Hepatocyte (in vitro differentiated cells): ENCODE measurements at places on chromosomes 12 and 14.
A peak's percentile ranks its signal among the peaks of the same experiment; 100 is the strongest.

GRCh38 chr12:68225576-68226476 lies at the start of gene IL26:
IL26 (minus strand) TSS chr12:68225810; CDS start chr12:68225756, 54 bp downstream.
- DNase-seq: no peak

- no peak for DNase-seq
Measured at GRCh38 chr14:91372671-91373495, 44.7 kb downstream of the CCDC88C start.

- peak; percentile 76 for DNase-seq
Measured at GRCh38 chr12:125340791-125341190, 275.6 kb downstream of the AACS start.

DNA sequence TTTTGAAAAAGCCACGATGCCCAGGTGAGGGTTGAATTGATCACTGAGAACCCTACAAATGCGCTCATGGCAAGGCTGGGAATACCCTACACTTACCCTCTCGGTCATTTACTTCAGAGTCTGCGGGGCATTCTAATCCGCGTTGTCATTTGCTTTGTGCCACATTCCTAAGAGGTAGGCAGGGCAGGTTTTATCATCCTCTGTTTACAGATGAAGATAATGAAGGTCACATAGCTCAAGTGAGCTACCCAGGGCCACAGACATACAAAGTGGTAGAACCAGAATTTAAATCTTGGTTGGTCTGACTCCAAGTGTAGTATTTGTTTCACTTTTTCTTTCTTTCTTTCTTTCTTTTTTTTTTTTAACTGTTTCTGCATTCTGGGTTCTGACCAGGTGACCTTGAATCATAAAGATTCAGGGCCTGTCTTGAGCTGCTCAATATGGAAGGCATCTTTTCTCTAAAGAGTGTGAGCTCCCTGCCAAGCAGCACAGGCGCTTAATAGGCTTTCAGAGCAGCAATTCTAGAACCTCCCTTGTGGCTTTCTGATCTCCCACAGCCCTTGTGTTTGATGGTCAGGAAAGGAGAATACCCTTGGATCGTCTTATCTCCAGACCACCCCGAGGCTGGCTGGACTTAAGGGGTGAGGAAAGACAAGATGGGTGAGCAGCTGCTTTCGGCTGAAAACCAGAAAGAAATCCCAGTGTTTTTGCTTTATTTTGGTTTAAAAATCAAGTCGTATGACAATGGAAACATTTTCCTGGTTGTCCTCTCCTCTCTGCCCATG lies 662 bp upstream of the BATF start:
- DNase-seq: peak; percentile 42

DNA sequence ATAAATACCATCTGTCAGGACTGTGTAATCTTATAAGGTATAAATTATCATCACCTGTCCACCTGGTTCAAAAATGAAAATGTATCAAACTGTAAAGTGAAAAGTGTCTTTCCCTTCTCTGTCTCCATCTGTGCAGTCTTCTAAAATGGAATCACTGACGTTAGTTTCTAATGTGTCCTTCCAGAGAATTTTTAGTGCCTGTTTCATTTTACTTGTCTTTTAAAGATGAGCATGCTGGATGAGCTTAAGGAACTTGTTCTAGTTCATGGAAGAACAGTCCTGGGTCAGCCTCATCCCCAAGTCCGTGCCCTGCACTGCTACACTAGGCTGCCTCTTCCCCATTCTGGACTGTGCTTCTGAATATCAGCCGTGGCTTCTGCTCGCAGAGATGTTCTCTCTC lies 5.4 kb upstream of the NT5DC3 start:
- no peak for DNase-seq
